ENCODE measurements at places on chromosomes 16 and 17. TPM values are rescaled to one million over a fixed set of nuclear protein-coding genes. Genes with fewer than 3 reads are reported as not detected.

GRCh38 chr17:13135506-13135905 is 117.7 kb upstream of the ELAC2 start:
- no peak for DNase-seq

GINS2 gene
- 1.1 TPM for total RNA-seq

DNA sequence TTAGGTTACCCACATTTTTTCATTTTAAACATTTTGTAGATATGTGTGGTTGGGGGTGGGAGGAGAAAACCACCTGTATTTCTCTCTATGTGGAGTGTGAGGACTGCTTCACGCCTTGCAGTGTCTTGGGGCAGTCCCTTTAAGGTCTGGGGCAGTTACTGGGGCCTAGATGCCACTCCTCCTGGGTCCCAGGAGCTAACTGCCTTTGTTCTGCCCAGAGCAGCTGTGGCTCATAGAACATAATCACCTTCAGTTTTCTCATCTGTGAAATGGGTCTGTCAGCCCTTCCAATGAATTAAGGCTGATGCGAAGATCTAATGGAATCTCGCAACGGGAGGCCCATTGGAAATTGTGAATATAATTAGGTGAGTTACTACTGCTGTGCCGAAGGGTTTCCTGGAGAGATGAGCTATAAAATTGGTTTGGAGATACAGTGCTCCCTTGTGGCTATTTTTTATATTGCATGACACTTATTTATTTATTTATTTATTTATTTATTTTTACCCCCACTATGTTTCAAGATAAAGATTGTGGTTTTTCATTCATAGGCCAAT is 22.9 kb downstream of the DHRS7C start:
- DNase-seq: no peak

LCAT gene
- 6.3 TPM for total RNA-seq

VTN gene
- total RNA-seq: 0.17 TPM

CDT1 gene
- total RNA-seq: 0.47 TPM

DNA sequence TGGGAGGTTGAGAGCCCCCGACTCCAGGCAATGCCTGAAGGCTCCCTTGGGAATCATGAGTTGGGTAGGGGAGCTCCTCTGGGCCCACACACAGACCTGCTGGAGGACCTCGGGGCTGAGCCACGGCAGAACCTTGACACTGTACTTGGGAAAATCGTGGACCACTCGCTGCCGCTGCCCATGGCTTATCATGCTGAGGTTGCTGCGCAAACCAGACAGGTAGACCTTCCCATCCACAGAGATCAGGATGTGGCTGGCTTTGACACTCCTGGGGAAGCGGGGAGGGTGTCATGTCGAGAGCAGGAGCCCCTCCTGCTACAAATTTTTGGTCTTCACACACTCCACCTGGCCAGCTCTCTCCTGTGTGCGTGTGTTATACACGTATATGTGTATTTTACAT is 7.2 kb upstream of the LIMD2 start:
- no peak for DNase-seq

MED1 gene
- 24.7 TPM for total RNA-seq

- DNase-seq: no peak
These were observed 162.3 kb downstream of the ABCA8 start for GRCh38 chr17:68792873-68793272.

DNA sequence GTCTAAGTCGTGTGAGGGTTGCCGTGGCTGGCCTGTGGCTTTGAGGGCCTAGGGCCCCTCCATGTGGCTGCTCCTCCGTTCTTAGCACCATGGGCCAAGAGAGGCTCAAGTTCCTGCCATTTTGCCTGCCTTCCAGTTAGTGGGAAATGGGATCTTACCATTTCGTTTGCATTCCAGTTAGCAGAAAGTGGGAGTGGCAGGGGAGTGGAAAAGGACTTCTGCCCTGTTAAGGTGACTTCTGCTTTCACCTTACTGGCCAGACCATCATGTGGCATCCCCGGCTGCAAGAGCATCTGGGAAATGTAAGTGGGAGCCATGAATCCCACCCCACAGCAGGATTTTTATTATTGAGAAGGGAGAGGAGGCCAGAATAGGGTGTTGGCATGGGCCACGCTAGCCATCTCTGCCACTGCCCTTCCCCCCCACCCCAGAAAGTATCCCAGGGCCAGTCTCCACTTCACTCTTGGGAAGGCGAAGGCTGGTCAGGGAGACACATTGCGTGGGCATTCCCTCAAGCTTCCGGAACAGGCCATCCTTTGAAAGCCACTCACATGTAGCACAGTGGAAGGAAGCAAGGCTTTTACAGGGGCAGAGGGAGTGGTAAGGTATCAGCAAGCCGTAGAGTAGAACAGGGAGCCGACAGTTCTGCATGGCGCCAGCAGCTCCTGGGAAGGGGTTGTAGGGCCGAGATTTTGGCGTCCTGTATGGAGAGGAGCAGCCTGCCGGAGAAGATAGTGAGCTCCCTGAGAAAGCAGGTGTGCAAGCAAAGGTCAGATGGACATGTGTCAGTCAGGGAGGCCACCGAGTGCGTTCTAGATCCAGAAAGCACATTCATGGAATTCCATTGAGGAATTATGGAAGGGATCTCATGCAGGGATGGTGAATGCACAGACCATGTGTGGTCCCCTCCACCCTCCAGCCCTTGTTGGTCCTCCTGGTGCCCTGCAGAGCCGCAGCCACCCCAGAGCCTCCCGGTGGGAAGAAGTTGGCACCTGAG is 33.4 kb downstream of the CMIP start:
- no peak for DNase-seq

DNA sequence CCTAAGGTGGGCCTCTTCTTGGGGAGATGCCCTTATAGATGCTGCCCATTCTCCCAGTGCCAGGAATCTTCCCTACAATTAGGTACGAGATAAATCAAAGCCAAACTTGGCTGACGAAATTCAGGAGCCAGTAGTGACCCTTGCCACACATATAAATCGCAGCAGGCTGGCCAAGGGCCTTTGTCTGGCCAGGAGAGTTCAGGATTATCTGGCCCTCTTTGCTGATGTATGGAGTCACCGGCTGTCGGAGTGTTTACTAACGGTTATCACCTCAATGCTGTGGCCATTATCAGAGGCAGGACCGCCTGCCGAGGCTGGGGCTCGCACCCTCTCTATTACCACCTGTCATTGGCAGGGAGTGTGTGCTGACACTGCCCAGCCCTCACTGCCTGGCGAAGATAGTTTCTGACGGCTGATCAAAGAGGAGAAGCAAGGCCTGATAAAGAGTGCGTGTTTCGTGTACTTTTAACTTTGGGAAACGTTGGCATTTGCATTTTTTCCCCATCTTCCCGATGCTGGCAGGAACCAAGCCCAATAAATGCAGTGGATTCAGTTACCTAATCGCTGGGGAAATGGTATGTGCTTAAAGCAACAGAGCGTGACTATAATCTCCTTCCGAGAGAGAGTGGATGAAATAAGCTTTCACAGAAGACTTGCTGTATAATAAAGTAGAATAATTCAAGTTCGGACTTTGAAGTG is 32.8 kb upstream of the TBX2 start:
- DNase-seq: no peak

TM4SF5 gene
- total RNA-seq: not detected

CLEC19A gene
- not detected for total RNA-seq

- no peak for DNase-seq
These were observed 13.4 kb downstream of the CSF3 start for GRCh38 chr17:40028595-40028994.

CTRB2 gene
- not detected for total RNA-seq

DNA sequence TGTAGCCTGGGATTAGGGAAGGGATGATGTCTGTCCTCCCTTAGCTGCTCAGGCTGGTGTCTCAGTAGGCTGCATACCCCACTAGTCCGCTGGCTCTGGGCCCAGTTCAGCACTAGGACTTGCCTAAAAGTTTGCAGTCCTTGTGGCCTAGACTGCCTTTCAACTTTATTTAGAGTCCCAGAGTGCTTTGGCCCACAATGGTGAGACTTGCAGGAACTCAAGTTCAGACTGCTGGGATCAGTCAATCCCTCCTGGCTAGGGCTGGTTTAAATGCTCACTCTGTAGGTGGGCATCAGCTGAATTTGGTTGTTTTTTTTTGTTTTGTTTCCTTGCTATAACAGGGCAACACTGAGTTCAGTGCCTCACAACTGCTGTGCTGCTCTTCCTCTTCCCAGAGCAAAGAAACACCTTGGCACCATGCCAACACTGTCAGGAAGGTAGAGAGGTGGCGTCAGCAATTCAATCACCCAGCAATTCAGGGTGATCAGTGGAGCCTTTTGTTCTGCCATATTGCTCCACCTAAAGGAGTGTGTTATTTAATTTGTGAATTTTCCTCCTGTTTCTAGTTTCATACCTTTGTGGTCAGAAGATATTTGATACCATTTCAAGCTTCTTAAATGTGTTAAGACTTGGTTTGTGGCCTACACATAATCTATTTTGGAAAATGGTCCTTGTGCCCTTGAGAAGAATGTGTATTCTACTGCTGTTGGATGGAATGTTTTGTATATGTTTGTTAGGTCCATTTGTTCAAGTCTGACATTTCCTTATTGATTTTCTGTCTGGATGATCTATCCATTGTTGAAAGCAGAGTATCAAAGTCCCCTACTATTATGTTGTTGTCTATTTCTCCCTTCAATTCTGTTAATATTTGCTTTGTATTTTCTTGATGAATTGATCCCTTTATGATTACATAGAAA is 284.0 kb upstream of the PMFBP1 start:
- no peak for DNase-seq

ATAD5 gene
- total RNA-seq: 3.6 TPM

DNA sequence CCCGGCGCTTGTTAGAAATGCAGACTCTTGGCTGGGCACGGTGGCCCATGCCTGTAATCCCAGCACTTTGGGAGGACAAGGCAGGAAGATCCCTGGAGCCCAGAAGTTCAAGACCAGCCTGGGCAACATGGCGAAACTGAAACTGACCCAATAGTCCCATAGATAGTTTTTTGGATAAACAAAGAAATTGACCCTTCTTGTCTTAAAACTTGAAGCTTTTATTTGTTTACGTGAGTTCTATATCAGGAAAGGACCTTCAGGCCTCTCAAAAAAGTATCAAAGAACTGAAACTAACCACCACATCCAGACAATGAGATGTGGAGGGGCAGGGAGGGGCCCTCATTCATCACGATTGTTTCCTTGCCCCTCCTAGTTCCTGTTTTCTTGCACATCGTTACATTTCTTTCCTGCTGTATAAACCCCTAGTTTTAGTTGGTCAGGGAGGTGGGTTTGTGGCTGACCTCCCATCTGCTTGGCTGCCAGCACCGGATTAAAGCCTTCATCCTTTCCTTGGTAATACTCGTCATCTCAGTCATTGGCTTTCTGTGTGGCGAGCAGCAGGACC is 29.9 kb upstream of the PRM1 start:
- DNase-seq: no peak

OTOP3 gene
- not detected for total RNA-seq

ABCC12 gene
- not detected for total RNA-seq

- DNase-seq: no peak
These were observed 23.3 kb upstream of the CCL1 start for GRCh38 chr17:34386343-34386696.

TAF1C gene
- 75.6 TPM for total RNA-seq
